Stimulated activated CD4-positive, alpha-beta T cell treated with anti-CD3 and anti-CD28 coated beads, Interleukin-4, amount 100 ng/mL, for 4 hours (primary cell): ENCODE measurements at places on chromosomes 2 and 18.

- DNase-seq: no peak
Measured at GRCh38 chr2:196410008-196410407, 229.5 kb upstream of the CCDC150 start.

DNA sequence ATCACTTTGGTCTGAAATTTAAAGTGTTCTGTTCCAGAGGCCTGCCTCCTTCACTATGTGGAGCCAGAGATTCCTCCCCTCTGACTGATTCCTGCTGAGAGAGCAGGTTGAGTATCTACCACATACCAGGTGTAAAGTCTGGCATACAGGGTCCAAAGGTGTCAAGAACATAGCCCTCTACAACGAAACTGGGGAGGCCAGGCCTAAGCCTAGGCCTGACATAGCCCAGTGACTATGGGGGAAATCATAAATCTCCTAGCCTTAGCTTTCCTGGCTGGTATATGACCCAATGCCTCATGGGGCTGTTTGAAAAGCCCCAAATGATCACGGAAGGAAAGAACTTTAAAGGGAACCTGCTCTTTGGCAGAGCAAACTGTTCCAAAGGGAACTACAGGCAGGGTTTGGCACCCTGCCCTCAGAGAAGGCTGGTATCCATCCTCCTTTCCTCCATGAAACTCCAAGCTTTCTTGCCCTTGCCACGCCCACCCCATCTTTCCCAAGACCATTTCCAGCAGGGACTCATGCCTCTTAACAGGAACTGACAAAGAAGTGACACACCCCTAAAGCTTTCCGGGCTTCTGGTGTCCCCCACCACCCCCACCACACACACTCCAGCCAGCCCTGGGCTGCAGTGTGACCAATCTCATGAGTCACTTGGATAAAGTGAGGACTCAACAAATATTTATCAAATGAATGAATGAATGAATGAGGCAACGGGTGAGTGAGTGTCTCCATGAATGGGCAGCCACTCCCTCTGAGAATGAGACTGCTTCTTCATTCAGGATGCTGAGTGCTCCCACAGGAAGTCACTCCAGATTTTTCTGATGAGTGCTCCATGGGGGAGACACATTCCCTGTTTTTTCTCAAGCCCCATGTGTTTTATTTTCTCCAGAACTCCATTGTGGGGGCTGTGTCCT is 114.5 kb upstream of the STPG4 start:
- no peak for DNase-seq

DNA sequence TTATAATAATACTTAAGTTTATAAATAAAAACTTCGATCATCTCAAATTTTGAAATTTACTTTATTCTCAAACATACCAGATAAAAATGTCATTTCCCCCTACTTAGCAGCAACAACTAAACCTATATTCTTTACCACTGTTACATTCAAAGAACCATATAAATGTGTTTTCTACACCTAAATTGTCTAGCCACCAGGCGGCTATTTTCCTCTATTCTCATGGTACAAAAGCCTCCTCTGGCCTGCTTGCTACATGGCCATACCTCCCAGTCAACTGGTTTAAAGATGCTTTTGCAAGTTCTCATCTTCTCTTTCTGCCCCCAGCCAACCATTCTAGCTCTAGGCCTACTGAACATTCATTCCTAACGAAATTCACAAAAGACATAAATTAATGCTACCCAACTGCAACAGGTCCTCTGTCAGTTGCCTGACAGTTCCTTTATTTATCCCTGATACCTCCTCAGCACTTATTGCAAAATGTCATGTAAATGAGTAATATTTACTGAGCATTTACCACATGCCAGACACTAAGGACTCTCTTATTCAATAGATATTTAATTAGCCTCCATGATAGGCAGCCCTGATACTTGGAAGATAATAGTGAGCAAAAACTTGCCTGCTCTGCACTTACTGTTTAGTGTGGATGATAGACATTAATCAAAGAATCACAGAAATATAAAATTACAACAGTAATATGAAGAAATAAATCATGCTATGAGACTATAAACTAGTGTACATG is 5.0 kb downstream of the C1D start:
- DNase-seq: no peak

- DNase-seq: no peak
Measured at GRCh38 chr18:24317370-24317769, 80.3 kb downstream of the OSBPL1A start.

GRCh38 chr2:154960802-154961583 is 262.5 kb downstream of the KCNJ3 start:
- no peak for DNase-seq

GRCh38 chr2:64634345-64635267 is 19.1 kb downstream of the SERTAD2 start:
- DNase-seq: no peak

DNA sequence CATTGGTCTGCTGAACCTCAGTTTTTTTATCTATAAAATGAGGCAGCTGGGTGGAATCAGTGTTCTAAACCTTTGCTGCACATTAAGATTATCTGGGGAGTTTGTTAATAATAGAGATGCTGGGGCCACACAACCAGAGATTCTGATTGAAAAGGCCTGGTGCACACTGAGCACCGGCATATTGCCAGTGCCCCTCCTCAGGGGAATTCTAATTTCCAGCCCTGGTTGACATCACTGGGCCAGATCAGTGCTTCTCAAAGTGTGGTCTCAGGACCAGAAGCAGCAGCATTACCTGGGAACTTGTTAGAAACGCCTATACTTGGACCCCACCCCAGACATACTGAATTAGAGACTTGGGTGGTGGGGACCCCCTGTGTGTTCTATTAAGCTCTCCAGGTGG is 112.5 kb downstream of the SETBP1 start:
- DNase-seq: no peak

DNA sequence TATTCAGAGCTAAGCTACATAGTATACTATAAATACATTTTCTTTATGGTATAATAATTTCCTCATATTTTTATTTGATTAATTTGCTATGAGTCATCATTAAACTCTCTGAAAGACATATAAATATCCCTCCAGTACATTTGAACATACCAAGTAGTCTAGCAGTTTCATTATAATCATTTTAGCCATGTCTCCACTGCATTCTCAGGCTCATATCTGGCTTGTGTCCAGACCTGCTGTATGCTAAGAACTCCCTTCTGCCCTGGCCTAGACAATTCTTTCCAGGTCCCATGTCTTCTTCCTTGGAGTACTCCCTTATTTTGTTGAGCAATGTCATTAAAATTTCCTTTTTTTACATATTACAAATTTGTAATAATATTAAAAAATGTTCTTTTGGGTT is 16.6 kb upstream of the DYNC1I2 start:
- DNase-seq: no peak

DNA sequence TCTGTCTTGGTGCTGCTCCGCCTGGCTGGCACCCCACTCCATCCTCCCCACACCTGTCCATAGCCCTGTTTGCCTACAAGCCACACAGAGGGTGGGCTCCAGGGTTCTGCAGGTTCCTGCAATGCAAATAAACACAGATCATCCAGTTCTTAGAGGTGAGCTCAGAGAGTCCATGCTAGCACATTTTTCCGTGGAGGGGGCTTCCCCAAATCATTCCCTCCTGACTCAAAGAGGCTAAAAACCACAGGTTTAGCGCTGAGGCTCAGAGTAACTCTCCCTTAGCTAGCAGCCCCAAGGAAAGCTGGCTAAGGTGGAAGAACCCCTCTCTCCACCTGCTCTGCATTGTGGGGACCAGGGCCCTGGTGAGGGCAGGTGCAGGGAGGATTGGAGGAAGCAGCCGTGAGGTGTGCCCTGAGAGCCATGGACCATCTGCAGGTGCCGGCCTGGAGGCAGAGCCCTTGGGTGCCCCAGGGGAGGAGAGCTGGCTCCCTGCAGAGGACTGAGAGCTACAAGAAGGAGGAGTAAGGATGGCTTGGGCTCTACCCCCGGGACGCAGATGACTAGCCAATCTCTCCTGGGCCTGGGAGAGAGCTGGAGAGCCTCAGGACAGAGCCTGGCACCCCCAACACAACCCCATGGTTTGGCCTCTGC is 23.8 kb upstream of the TEX44 start:
- DNase-seq: no peak

DNA sequence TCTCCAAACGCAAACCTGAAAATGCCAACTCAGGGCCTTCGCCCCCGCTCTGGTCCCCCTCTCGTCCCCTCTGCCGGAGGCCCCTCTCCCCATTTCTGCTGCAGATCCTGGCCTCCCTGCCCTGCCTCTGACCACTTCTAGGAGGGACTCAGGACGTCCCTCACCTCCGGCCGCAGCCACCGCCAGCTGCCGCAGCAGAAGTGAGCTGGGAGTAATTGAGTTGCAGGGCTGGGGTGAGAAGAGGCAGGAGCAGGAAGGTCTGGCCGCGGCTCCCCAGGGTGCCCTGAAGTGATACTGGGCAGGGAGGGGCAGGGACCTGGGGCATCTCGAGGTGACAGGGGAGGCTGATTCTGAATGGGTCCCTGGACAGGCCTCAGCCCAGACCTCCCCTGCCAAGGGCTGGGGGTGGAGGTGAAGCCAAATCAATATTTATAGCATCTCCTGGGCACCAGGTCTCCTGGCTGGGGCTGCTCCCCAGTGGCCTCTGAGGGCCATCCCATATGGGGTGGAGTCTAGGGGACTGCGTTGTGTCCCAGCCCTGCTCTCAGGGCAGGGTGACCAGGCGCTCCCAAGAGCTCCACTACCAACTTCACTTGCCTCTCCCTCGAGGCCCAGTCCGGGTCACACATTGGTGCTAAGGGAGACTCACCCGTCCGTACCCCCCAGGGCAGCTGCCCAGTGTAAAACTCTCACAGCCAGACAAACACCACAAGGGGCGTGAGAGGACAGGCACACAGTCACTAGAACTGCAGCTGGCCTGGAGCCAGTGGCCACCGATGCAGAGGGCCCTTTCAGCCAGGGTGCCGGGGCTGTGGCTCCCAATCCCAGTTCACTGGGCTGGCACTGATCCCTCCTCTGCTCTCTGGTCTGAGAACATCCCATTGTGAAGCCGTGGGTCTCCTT is 33.0 kb downstream of the KCNIP3 start:
- no peak for DNase-seq

DNA sequence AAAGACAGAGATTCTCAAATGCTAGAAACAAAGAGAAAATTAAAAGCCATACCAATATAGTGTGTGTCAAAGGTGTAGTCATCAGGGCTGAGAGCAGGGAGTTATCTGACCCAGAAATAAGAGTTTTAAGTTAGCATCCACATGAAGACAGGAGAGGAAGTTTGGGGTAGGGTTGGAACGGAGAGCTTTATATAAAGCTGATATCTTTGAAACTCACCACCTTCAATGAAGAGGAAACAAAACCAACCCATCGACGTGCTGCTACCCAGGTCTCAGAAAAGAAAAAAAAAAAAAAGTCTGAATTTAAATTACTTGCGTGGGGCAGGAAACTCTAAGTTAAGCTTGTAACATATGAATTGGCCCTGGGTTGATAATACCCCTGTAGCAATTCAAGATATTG is 42.4 kb downstream of the ARL4C start:
- no peak for DNase-seq

- DNase-seq: no peak
Measured at GRCh38 chr2:110702514-110703380, 24.9 kb upstream of the BUB1 start.

DNA sequence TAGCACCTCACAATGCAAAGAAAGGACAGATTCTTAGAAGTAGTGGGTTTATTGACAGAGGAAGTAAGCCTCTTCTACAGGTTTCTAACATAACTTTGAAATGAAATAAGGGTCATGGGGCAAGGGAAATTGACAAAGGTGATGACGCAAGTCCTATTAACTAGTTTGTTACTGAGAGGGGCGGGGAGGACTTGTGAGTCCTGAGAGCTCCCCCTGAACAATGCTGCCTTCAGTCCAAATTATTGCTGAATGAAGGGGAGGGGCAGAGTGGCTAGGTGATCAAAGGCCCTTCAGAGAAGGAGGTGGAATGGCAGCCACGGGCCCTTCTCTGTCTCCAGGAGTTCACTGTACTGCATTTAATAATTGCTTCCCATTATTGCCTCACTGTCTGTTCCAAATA is 390.0 kb downstream of the MEIS1 start:
- no peak for DNase-seq

DNA sequence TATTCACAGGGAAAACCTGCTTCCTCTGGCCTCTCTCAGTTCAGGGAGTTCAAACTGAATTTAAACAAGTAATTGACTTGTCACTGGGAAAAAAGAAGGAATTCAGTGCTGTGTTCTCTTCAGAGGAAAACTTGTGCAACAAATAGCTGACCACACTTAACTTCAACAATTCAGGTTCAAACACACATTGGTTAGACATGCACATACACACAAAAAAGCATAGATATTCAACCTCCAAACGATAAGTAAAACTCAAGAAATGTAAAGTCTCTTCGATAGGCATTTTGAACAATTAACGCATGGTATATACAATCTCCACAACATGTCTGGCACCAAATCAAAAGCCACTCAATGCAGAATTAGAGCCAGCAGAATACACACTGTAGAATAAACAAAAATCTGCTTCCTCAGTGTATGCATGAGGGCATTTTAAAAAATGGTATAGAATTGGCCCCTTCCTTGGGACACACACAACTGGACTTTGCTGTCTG is 269.0 kb downstream of the TCF4 start:
- DNase-seq: no peak
